H4 (cell line): ENCODE measurements at places on chromosomes 6 and 20. TPM values are rescaled to one million over a fixed set of nuclear protein-coding genes. Genes with fewer than 3 reads are reported as not detected.

GRCh38 chr6:134822920-134823709 is 126.8 kb downstream of the ALDH8A1 start:
- peak; percentile 69 for DNase-seq

The C6orf52 gene
- total RNA-seq: 5.0 TPM in 1 of 2 replicates, not detected in the other

The GSTA5 gene
- total RNA-seq: not detected in 2 replicates

DNA sequence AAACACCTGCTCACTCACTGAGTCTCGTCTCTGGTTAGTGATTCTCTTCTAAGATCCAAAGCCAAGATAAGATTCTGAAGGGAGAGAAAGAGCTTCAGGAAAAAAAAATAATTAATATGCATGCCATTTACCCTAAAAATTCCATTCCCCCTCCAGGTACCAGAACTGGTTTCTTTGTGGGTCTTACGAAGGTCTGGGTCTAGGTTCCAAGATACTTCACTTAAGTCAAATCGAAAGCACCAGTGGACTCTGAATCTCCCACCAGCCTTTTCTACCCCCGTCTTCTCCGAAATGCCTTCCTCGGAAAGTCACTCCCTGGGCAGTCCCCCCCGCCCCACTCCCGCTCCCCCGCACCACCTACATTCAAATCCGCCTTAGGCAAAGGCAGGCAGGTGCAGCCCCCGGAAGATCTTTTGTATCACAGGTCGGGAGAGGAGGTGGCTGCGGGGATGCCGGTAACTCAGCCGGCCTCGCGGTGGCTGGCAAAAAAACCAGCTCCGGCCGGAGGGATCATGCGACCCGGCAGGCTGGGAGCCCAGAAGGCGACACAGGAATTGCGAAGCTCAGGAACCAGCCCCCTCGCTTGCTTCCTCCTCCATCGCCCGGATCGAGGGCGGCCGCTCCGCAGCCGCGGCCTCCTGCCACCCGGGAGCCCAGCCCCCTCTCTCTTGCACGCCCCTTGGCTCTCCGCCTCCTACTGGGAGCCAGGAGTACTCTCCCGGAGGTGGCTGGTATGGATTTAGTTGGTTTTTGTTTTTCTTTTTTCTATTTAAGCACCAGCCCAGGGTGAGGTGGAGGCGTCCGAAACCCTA is at the start of gene BCL2L1:
Gene BCL2L1 (minus strand): TSS at position 612 of the 812 bp plus-strand sequence. CDS start 650 bp downstream, outside the sequence.
- DNase-seq: peak; percentile 82

DNA sequence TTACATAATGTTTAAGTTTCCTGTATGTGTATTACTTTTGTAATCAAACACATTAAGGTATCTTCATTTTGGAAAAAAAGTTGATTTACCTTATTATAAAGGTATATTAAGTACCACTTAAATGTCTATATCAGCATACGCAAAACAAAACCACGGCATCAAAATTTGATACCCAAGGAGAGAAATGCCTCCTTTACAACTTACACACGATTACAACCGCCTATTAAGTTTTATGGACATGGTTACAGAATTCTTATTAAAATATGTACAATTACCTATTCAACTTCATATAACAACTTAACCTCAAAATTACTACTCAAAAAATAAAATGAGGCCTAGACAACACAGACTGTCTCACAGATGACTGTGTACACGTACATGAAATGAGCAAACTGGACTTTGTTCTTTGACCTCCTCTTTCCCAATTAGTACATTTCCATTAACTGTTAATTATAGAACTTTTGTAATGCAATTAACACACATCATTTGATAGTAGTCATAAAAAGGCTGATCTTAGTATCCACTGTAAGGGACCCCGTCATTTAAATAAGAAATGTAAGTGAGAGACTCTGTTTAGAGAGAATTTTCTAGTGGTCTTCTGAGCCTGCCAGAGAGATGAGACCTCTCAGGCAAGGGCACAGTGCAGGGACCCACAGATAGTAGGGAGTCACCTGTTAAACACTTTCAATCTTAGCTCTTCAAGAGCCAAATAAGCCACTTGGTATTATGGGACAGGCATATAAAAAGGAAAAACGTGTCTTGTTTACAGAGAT is 2.5 kb downstream of the DIDO1 start:
- no peak for DNase-seq

DNA sequence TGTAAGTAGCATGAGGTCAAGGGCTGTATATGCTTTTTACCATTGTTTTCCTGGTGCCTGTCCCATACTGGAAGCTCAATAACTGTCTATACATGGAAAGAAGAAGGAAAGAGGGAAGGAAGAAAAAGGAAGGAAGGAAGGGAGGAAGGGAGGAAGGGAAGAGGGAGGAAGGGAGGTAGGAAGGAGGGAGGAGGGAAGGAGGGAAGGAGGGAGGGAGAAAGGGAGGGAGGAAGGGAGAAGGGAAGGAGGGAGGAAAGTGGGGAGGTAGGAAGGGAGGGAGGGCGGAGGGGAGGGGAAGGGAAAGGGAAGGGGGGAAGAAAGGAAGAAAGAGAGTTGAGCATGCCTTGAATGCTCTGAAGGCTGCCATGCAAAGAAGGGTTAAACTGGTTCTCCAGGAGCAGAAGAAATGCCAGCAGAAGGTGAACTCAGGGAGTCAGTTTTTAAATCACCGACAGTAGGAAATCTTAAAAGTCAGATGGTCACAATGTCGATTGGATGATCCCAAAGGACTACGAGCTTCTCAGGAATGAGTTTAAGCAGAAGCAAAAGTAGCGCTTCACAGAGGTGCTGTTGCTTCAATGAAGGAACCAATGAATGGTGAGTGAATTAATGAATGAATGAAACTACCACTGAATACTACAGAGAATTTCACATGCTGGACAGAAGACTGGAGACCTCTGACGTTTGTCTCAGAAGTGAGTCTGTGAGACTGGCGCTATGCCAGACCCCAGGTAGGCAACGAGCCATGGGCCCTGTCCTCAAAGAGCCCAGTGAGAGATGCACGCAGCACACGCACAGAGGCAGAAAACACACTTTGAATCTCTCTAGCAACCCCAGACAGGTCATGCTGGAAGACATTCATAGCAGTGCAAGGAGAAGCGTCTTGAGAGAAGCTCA is 117.6 kb downstream of the MRPL14 start:
- peak; percentile 58 for DNase-seq
